AML-193 (cell line): ENCODE measurements at places on chromosomes 2 and 18.

- DNase-seq: no peak
These were observed 85.9 kb downstream of the ARMC9 start for GRCh38 chr2:231284296-231284695.

DNA sequence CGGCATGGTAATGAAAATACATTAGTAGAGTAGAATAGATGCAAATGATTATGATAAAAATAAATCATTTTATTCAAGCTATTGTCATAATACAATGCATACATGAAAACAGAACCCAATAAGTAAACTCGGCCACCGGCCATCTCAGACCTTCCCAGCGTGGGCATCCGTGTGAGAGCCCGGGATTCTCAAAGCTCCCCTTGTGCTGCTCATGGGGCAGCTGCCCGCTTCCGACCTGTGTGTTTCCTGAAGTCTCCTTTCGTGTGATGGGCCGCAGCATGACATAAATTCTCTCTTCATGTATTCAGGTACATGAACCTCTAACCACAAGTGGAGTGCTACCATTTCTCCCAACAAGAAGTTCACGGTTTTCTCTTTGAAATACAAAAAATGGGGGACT is 13.5 kb upstream of the CNDP2 start:
- no peak for DNase-seq

DNA sequence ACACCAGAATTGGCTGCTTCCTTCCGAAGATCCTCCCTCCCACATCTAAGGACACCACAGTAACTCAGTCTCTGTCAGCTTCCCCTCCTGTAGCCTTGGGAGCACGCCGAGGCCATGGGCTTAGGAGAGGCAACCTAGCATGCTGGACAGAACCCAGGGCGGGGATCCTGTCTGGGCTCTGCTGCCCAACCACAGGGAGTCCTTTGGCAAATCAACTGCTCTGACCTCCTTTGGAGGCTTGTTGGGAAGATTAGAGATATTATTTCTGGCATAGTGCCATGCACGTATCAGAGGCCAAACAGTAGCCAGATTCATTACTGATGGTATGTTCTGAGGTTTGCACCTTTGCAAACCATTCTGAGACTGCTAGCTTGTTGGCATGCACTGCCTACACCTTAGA is 262.7 kb upstream of the EPAS1 start:
- no peak for DNase-seq

GRCh38 chr2:206707164-206707701 is 11.0 kb downstream of the DYTN start:
- DNase-seq: no peak

DNA sequence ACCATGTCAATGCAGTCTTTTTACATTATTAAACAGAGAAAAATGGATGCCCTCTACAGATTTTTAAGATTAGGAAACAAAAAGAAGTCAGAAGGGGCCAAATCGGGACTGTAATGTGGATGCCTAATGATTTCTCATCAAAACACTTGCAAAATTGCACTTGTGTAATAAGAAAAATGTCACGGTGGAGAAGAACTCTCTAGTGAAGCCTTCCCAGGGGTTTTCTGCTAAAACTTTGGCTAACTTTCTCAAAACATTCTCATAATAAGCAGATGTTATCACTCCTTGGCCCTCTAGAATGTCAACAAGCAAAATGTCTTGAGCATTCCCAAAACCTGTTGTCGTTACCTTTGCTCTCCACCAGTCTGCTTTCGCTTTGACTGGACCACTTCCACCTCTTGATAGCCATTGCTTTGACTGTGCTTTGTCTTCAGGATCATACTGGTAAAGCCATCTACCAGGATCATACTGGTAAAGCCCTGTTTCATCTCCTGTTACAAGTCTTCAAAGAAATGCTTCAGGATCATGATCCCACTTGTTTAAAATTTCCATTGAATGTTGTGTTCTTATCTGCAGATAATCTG is 226.8 kb downstream of the TNS1 start:
- DNase-seq: no peak

- no peak for DNase-seq
These were observed 2.0 kb upstream of the TUBB6 start for GRCh38 chr18:12305930-12306629.

DNA sequence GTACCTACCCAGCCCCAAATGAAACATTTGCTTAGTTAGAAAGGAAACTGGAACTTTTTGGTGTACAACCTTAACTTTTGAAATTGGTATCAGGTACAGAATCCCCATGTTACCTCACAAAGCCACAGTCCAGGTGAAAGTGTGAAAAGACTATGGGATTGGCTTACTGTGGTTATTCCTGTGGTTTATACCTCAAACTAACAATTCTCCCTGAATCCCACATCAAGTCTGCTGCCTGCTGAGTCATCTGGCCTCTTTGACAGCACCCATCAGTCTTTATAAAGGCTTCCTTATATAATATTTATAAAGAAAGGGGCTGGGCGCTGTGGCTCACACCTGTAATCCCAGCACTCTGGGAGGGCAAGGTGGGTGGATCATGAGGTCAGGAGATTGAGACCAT is 164.6 kb downstream of the TMEM247 start:
- no peak for DNase-seq

DNA sequence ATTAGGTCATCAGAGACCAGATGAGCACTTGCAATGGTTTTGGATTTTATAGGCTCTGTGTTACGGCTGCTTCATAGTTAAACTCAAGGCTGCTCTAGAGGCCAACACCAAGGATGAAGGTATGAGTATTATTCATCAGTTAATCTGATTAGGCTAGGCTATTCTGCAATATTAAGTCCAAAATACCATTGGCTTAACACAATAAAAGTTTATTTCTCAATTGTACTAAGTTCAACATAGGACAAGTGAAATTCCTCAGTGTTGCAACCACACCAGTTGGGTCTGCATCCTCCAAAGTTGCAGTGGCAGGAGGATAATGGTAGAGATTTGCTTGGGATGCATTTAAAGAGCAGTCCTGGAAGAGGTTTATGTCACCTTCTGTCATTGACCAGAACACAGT is 538.3 kb upstream of the CDH2 start:
- no peak for DNase-seq

DNA sequence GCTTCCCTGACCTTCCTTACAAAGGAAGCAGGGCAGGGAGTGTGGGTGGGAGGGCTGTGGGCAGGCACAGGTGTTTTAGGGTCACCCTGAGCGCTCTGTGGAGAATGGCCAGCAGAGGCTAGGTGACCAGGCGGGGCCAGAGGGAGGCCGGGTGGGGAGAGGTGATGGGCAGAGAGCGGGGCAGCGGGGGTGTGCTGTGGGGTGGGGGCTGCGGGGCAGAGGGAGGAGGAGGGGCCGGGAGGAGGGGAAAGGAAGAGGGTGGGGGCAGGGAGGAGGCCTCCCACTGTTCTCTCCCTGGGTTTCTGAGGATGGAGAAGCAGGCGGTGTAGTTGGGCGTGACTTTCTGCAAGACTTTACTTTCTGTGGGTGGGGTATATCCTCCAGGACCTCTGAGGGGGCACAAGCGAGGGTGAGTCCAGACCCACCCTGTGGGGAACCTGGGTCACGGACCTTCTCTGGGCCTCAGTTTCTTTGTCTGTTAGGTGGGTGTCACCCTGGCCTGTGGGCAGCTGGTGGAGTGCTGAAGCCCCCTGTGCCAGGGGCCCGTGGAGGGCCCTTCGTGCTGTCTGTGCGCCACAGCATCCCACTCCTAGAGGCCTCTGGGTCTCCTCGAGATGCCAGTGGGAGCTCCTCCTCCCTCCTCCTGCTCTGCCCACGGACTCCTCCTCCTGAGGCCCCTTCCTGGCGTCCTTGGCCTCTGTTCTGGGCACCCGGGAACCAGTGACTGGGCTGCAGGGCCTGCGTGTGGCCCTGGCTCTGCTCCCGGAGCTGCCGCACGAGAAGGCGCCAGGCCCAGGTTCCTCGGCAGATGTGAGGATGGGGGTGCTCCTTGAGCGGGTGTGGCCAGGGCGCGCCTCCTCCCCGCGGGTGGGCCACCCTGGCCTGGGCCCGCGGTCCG is 6.3 kb upstream of the NEU4 start:
- DNase-seq: no peak

DNA sequence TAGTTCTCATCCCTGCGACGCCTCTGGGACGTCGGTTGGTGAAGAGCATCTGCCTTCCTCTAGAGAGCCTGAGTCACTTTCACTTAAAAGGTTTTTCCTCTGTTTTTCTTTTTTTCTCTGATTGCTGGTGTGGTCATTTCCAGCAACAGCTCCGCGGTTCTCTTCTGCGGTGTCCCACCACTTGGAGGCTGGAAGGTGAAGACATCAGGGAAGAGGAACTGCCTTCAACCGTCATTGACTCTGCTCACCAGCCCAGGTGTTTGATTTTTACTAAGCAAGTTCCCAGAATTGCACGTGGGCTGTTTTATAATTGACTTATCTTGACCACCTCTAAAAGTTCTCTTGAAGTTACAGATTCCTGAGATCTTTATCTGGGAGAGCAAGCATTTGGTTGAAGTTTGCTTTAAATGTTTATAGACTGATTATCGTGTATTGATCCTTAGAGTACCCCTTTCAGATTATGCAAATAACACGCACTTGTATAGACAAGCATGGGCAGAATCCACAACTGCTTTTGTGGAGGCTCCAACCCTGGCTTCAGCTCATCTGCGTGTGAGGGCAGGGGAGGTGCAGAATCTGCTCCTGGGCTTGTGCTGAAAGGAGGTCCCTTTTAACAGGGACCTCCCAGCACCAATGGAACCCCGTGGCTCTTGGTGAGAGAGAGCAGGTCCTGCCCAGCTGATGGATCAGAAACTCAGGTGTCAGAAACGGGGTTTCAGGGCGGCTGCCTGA is 3.5 kb downstream of the CTDP1 start:
- peak; percentile 88 for DNase-seq

DNA sequence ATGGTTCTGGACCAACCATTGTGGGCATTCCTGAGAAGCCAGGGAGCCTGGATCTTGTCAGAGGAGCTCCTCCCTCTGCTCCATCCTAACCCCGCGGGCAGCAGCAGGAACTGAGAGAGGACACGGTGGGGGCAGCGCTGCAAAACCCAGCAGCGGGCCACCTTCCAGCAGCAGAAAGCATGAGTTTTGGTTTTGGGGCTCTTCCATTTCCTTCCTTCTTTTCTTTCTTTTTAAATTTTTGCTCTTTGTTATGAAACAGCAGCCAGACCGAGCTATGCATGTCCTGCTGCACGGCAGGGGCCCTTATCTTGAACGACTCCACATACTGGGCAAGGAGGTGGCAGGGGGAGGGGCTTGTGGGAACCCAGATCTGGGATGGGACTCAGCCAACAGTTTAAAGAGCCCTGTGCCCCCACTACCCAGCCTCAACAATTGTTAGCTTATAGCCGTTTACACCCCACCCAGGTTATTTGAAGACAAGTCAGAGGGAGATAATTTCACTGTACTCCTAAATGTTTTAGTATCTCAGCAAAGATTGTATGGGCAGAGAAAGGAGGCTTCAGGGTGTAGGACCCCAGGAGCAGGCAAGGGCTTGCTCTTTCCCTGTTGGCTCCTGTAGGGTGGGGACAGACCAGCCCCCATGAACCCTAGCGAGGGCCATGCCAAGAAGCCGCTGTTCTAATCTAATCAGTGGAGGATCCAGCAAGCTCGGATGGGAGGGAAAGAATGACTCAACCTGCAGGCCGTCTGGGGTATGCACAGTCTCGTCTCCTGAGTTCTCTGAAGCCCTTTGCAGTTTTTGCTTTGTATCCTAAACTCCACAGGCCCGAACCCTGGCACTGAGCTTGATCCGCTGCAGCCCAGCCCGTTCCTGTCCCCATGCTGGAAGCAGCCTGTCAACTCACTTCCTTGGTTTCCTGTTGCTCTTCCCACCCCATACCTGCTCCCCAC is 75.3 kb downstream of the LRRFIP1 start:
- DNase-seq: peak; percentile 87
